IPS DF 6.9 (cell line): ENCODE measurements at places on chromosomes 13 and 19.

- no peak for DNase-seq
These were observed 291.8 kb downstream of the TSHZ3 start for GRCh38 chr19:31057476-31057875.

- no peak for DNase-seq
These were observed 551.6 kb downstream of the MYO16 start for GRCh38 chr13:109180905-109181425.

GRCh38 chr13:40583738-40584137 is 82.7 kb downstream of the FOXO1 start:
- no peak for DNase-seq

DNA sequence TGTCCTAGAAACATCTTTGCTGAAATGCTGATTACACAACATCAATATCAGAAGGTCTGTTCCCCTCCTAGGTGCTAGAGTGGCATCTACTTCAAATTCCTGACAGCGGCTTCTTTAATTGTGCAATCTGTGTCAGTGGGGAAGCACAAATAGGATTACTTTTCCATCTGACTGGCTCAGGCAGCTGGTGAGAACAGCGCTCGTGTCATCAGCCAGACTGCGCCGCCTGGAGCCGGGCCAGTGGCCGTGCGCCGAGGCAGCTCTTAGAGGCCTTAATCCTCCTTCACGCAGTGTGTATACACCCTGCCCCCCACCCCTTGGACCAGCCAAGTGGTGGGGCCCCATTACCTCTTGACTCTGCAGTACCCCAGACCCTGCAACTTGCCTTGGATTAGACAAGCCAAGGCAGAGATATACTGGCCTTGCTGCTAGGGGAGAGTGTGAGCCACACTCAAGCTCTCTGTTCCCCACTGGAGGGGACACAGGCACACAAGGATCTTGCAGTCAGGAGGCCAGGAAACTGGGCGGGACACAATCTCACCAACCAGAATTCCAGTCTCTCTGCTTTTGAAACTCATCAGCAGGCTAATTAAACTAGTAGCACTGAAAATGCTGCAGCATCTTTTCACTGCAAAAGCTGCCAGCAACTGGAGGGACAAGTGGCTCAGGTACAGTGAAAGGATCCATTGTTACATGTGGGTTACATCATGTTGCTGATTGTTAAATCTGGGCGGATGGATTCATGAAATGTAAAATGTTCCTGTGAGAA is 48.9 kb upstream of the EPHX3 start:
- no peak for DNase-seq

GRCh38 chr19:8806661-8807060 is 25.4 kb downstream of the ZNF558 start:
- DNase-seq, result no peak
